ENCODE measurements at places on chromosomes 7 and 10. TPM values are rescaled to one million over a fixed set of nuclear protein-coding genes. Genes with fewer than 3 reads are reported as not detected.

GRCh38 chr10:124242365-124242764 lies 149.0 kb upstream of the CHST15 start:
- no peaks in the 10 kb centered on the region for H3K36me3 ChIP-seq
- H3K27me3 ChIP-seq, result no peaks in the 10 kb centered on the region
- no peak overlapping the region for H3K4me3 ChIP-seq
- DNase-seq, result no peak
- no peak overlapping the region for H3K27ac ChIP-seq

DNA sequence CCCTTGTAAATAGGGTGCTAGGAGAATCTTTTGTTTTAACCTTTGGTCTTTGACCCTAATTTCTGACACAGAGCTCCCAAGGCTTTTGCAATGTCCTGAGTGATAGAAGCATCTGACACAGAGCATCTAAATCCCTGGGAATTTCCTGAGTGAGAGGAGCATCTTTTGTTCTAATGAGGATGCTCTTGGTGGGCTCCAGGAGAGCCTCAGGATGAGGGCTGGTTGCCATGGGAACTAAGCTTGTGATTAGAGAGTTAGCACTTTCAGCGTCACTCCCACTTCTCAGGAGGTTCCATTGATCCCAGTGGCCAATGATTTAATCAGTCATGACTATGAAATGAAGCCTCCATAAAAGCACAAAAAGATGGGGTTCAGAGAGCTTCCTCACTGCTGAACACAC lies 264.8 kb downstream of the KIF20B start:
- no peak overlapping the region for H3K27ac ChIP-seq
- DNase-seq, result no peak
- no peak overlapping the region for H3K4me3 ChIP-seq

- no peaks in the 10 kb centered on the region for H3K27me3 ChIP-seq
- H3K36me3 ChIP-seq, result no peaks in the 10 kb centered on the region
- H3K27ac ChIP-seq, result no peak overlapping the region
- H3K4me3 ChIP-seq, result no peak overlapping the region
- no peaks in the 10 kb centered on the region for H3K4me1 ChIP-seq
Observed at GRCh38 chr7:147894271-147894670, 696.3 kb upstream of the C7orf33 start.

- no peak overlapping the region for H3K4me3 ChIP-seq
- no peak overlapping the region for H3K27ac ChIP-seq
- H3K27me3 ChIP-seq, result no peaks in the 10 kb centered on the region
- no peaks in the 10 kb centered on the region for H3K36me3 ChIP-seq
Observed at GRCh38 chr10:107585630-107586029, 421.1 kb upstream of the SORCS1 start.

DNA sequence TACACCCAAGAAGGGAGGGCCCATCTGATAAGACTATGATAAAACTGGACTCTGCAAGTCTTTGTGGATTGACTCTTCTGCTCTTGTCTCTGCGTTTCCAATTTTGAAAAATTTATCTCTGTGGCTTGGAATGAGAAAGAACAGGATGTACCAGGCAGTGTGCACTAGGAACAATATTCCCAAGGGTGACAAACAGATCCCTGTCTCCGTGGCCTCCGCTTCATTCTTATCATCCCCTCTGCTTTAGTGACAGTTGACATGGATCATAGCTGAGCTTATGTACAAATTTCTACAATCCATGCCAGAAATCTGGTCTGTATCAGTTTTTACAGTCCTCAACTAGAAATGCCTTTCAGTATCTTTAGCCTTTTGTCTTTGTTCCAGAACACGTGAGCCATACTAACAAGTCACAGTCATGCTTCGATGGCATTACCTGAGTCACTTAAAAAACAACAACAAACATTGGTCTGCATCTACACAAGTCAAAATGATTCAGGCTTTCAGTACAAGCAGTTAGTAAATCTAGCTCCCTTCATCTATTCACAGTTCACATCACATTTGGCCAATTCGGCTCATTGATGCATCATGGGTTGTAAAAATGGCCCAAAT lies 393.6 kb upstream of the CELF2 start:
- H3K27me3 ChIP-seq, result no peaks in the 10 kb centered on the region
- no peaks in the 10 kb centered on the region for H3K4me1 ChIP-seq
- H3K4me3 ChIP-seq, result no peak overlapping the region
- H3K27ac ChIP-seq, result no peak overlapping the region
- H3K36me3 ChIP-seq, result no peaks in the 10 kb centered on the region
- no peak for DNase-seq

DNA sequence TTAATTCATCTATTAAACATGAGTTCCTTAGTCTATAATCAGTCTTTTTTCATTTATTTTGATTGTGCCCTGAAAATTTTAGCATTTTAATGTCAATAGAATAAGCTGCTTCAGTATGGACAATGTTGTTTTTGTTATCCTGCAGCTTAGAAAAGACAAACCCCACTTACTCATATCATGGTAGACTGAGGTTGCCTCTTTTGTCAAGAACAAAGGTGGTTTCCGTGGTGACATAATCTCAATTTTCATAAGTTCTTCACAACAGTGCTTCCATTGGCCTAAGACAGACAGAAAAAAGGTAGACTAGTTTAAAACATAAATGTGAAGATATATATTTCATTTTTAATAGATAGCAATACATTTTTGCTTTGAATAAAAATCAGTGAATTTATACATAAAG lies 69.1 kb downstream of the RTKN2 start:
- no peak for DNase-seq
- no peaks in the 10 kb centered on the region for H3K4me1 ChIP-seq
- H3K4me3 ChIP-seq, result no peak overlapping the region
- H3K27me3 ChIP-seq, result no peaks in the 10 kb centered on the region
- H3K36me3 ChIP-seq, result no peaks in the 10 kb centered on the region

ANKMY2 gene
- polyA plus RNA-seq, result 19.3 TPM

- no peak overlapping the region for H3K27ac ChIP-seq
- no peaks in the 10 kb centered on the region for H3K36me3 ChIP-seq
- DNase-seq, result peak; percentile 78
- H3K4me1 ChIP-seq, result peaks cover 6% of the 10 kb centered on the region
Observed at GRCh38 chr7:20798081-20798693, 11.5 kb upstream of the SP8 start.

GRCh38 chr7:22945584-22945983 lies 68.3 kb downstream of the HYCC1 start:
- peak; percentile 13 for DNase-seq

DNA sequence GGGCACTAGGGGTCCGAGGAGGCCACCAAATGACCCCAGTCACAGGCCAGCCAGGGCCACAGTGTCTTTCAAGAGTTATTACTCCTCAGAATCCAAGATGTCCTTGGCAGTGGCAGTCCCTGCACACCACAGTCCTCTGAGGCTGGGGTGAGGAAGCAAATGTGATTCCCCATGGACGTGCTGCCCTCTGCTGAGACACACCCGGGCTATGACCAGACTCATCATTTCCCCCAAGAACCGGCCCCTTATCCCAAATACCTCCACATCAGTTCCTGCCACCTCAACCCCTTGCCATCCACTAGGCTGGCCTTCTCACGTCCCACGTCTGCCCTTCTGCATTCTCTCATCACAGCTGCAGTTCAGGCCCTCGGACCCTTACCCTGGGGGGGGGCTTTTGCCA lies 5.0 kb downstream of the PRKAG2 start:
- peak; percentile 60 for DNase-seq
- no peak overlapping the region for H3K4me3 ChIP-seq
- H3K36me3 ChIP-seq, result no peaks in the 10 kb centered on the region
- H3K27ac ChIP-seq, result no peak overlapping the region
- H3K4me1 ChIP-seq, result peaks cover 46% of the 10 kb centered on the region

RHOBTB1 gene
- 34.5 TPM for polyA plus RNA-seq

DNA sequence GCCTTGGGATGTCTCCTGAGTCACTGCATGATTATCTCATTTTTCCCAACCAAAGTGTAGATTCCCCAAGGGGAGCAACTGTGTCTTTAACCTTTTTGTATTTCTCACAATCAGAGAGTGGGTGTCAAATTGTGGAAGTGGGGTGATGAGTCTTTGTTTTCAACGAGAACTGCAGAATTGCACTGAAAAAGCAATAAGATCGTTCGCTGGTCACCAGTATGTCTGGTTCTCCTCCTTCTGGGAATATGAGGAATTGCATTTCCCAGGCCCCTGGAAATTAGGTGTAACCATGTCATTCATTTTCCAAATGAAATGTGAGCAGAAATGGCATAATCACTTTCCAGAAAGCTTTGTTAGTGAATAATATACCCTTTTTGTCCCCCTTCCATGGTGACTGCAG lies 326.9 kb downstream of the GPAM start:
- H3K27me3 ChIP-seq, result no peaks in the 10 kb centered on the region
- H3K36me3 ChIP-seq, result no peaks in the 10 kb centered on the region
- no peak overlapping the region for H3K4me3 ChIP-seq
- H3K27ac ChIP-seq, result no peak overlapping the region

DNA sequence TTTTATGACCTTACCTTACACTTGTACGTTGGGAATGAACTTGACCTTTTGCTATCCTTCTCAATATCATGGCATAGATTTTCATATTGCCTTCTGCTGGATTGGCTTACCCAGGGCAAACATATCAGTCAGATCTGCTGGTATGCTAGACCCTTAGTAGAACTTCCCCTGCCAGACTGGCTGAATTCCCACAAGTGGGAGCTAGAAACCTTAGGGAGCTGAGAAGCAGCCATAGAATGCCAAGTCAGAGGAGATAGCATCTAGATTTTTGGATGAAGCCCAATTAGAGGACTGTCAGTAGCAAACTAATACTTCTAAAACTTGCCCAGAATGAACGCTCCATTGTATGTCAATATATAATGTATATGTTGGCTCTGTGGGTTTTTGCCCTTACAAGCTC lies 385.0 kb downstream of the NXPH1 start:
- no peak overlapping the region for H3K4me3 ChIP-seq
- no peak overlapping the region for H3K27ac ChIP-seq
- DNase-seq, result no peak
- no peaks in the 10 kb centered on the region for H3K36me3 ChIP-seq

DNA sequence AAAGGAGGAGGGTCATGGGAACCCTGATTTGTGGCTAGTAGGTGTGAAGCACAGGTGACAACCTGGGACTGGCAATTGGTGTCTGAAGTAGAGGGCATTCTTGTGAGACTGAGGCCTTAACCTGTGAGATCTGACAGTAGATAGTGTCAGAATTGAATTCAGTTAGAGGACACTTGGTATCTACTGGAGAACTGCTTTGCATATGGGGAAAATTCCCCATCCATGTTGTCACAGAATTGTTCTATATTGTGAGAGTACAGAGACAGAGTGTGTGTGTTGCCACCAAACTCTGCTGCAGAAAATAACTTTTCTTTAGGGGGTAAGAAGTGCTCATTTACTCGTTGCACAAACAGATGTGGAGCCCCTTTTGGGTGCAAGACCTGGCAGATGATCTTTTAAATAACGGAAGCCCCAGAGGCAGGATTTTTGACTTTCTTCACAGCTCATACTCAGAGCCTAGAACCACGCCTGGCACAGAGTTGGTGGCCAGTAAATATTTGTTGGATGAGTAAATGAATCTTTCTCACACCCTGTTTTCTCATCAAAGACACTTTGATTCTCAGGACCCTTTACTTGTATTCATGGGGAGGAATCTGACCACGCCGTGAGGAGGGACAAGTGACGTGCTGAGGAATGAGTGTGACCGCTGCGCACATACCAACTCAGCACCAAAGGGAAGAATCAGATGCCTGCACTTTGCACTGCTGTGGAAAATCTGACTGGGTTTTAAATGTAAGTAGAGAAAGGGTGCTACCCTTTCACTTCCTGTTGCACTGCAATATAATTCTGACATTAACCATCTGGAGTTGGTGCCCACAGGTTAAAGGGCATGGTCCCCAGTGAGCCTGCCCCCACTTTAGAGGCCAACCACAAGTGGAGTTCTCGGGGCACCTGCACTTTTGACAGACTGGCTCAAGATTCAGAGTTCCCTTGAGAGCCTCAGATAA lies 39.2 kb upstream of the SDHAF3 start:
- H3K27me3 ChIP-seq, result no peaks in the 10 kb centered on the region
- no peak overlapping the region for H3K27ac ChIP-seq
- no peaks in the 10 kb centered on the region for H3K36me3 ChIP-seq
- H3K4me3 ChIP-seq, result no peak overlapping the region
- H3K4me1 ChIP-seq, result no peaks in the 10 kb centered on the region

WDR91 gene
- 27.8 TPM for polyA plus RNA-seq

DNA sequence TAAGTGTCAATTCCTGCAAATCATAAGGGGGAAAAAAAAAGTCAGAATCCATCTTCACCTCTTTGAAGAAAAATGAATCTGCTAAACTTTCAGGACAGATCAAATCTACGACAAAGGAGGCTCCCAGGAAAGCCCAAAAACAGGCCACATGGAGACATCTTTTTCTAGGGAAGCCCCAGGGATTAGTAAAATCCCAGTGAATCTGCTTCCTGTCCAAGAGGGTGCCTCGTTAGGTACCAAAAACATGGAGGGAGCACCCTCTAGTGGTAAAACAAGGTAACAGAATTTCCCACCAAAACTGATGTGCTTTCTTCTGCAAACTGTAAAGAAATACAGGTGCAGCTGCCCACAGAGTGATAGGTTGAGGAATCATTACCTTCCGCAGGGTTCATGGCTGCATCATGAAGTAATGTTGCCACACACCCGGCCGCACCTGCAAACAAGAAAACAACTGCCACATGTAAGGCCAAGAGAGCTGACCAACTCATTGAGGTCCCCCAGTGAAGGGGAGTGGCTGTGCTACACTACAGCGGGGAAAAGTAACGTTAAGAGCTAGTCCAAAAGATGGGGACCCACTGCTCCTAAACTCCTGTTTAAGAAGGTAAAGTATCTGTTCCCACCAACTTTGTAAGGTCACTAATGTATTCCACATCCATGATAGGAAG lies 7.9 kb downstream of the SLC25A28 start:
- peaks cover 22% of the 10 kb centered on the region for H3K36me3 ChIP-seq
- H3K4me3 ChIP-seq, result no peak overlapping the region
- DNase-seq, result peak; percentile 66
- H3K27ac ChIP-seq, result no peak overlapping the region
- H3K27me3 ChIP-seq, result no peaks in the 10 kb centered on the region

MMP21 gene
- polyA plus RNA-seq, result not detected

DNA sequence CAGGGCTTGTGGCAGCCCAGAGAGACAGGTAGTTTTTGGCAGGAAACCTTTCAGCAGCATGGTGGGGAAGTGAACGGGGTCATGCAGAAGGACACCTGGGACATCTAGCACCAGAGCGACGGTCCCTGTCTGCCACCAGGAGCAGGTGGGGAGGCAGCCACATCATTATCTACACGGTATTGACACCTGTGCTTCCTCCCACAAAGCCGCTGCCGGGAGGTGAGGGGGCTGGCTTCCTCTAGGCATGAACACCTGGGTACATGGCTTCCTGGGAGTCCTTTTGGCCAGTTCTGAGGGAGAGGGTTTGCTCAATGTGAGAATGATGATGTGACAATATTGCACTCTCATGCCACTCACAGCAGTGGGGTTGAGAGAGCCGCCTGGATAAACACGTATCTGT lies 275.2 kb downstream of the ACTR3B start:
- no peaks in the 10 kb centered on the region for H3K36me3 ChIP-seq
- H3K4me3 ChIP-seq, result no peak overlapping the region
- no peak overlapping the region for H3K27ac ChIP-seq
- DNase-seq, result no peak
- no peaks in the 10 kb centered on the region for H3K27me3 ChIP-seq
- H3K4me1 ChIP-seq, result no peaks in the 10 kb centered on the region

NANOS1 gene
- polyA plus RNA-seq, result 4.5 TPM

- H3K36me3 ChIP-seq, result no peaks in the 10 kb centered on the region
- H3K27ac ChIP-seq, result no peak overlapping the region
- H3K4me1 ChIP-seq, result no peaks in the 10 kb centered on the region
- no peak for DNase-seq
- no peak overlapping the region for H3K4me3 ChIP-seq
Observed at GRCh38 chr10:51445588-51445987, 253.8 kb downstream of the CSTF2T start.
